Activated T-cell treated with anti-CD3 and anti-CD28 coated beads, Interleukin-2, amount 50 U/mL, for 1 hour (primary cell): ENCODE measurements at places on chromosomes 11 and 22.

- DNase-seq = no peak
These were observed 346.6 kb downstream of the BRD1 start for GRCh38 chr22:49480896-49481658.

DNA sequence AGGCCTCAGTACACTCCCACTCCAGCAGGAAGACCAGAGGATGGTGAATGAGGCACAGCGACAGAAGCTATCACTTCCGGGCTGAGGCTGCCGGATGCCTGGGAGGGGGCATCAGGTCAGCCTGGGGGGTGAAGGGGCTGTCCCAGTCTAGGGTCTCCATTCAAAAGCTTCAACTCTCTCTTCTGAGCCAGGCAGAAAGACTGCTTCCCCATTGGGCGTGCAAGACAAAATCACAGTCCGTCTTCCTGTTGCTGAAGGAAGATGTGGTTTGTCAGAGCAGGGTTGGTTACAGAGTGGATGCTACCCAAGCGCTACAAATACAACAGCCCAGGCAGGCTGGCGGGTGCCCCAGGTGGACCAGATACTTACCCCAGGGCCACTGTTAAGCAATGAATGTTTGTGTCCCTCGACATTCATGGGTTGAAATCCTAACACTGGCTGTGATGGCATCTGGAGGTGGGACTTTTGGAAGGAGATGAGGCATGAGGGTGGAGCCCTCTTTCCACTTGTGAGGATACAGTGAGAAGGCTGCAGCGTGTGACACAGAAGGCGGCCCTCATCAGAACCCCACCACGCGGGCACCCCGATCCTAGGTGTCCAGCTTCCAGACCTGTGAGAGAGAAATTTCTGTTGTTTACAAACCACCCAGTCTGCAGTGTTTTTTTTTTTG, 12.0 kb downstream of the UPK3A start:
- peak; percentile 54 for DNase-seq

DNA sequence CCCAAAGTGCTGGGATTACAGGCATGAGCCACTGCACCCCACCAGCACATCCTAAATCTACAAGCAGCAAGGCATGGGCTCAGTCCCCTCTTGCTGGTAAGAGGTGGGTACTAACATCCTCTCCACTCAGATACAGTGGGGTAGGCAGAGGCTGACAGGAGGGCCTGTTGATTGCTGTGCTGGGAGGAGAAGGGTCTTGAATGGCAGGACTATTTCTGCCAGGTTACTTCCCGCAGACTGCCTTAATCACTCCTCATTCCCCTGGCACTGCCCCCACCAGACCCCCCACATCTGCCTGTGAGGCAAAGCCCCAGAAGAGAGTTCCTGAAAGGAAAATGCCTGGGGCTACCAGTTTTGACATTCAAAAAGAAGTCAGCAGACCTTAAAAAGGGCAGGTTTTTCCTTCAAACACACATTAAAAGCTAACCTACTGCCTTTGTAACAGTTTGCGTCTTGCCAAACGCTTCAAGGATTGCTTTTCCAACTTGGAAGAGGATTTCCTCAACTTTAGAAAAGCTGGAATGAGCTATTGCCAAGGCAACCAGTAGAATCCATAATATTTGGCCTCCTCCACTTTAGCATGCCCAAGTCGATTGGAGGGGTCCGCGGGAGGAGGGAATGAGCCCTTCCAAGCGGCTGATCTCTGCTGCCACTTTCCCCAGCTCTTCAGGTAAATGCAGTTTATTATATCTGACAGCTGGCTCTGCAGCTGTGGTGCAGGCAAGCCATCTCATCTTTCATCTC, 62.0 kb downstream of the FDX1 start:
- DNase-seq = no peak

DNA sequence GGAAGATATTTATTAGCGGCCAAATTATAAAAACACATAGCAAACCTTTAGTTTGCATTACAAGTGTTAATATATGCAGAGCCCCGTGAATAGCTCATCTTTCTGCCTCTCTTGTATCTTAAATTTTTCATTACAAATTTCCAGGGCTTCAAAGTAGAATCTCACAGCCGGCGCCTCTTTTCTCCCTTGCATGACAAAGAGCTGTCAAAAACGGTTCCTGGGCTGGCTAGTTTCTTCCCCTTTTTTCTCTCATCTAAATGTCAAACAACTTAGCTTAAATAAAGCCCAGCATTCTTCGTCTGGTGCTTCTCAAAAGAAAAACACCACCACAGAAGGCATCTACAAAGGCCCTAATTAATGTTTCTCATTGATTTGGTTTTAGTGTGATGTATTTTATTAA, 253.0 kb downstream of the INSC start:
- DNase-seq = no peak

DNA sequence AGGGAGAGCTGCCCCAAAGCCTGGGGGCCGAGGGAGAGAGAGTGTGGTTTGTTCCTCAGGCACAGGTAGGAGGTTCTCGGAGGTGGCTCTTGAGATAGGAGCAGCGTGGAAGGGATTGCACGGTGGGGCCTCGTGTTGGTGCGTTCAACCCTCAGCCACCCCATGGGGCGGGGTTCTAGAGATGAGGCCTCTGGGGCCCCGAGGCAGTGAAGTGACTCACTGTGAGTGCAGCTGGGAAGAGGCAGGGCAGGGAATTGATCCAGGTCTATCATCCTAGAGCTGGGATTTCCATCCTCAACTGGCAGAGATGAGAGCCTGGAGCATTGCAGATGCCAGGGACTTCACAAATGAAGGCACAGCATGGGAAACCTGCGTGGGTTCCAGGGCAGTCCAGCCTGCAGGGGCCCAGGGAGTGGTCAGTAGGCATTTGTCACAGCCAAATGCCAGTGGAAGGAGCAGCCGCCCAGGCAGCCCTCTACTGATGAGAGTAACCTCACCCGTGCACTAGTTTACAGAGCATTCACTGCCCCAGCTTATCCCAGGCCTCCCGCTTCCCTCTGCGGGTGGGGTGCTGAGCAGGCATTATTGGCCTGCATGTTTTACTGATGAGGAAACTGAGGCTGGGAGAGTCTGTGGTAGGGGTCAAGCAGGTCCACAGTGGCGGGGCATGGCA, 5.1 kb upstream of the SMARCB1 start:
- DNase-seq = no peak
